ENCODE measurements at places on chromosomes 12 and 14. TPM values are rescaled to one million over a fixed set of nuclear protein-coding genes. Genes with fewer than 3 reads are reported as not detected.

DNA sequence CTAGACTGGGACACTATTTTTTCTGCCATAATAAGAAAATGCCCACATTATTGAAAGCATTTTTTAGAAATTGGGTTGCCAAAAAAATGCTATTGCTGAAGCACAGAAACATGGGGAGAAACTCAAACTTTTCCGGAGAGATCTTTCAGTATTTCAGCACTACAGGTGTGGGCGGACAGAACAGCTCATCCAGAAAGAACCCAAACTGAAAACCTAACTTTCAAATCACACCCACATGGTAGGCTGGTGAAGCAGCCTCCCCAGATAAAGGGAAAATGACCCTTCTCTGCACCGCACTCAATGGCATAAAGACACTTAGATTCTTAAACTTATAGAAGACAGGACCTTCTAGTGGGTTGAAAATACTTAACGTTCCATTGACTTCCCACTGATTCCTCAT, 62.3 kb upstream of the TMPO start:
- DNase-seq = no peak

DNA sequence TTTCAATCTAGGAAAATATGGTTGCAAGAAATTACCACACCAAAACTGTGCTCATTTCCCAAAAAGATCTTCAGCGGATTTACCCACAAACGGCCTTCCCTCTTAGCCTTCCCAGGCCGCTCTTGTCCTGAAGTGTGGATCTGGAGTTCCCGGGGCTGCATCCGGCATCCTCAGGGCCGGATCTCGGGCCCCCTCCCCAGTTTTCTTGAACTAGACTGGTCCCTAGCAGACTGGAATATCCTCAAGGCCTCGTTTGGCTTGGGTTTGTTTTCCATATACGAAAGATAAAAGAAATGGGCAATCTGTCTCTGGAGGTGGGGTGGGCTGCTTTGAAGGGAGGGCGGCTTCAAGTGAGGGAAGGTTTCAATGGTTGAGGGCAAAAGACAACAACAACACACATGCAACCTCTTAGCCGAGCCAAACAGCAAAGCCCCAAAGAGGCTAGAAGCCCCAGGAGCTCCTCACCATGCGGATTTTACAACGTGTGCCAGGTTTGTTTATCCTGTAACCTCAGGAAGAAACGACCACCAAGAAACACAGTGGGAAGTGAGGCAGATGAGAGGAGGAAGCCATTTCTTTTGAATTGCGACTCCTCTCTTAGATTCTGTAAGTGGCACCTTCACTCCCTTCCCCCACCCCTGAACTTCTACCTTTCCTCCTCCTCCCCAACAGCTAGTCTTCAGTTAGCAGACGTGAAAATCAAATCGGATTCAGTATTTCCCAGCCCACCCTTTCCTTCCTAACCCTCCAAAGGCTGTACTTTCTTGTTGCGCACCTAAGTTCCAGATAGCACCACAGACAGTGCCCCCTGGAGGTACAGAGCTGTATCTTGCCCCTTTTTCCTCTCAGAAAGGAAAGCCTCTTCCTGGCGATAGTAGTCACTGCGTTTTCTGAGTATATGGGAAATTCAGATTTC, 2.6 kb downstream of the MYF6 start:
- DNase-seq = peak; percentile 92

DNA sequence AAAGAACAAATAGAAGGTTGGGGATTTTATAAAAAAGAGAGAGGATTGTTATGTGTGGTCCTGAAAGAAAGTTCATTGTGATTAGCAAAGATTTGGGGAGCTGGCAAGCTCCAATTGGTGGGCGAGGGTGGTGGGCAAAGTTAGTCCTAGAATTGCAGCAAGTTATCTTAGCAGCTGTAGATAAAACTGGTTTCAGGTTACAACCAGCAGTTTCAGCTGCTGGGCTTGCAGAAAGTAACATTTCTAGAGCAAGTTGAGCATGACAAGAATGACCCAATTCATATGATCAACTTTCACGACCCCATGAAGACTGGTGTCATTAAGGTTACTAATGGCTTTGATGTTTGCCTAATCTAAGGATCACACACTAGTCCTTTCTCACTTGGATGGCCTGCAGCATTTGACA, 177.9 kb upstream of the NUDT4 start:
- no peak for DNase-seq

GRCh38 chr14:73725116-73726024, 11.2 kb upstream of the PNMA1 start:
- peak; percentile 44 for DNase-seq

DNA sequence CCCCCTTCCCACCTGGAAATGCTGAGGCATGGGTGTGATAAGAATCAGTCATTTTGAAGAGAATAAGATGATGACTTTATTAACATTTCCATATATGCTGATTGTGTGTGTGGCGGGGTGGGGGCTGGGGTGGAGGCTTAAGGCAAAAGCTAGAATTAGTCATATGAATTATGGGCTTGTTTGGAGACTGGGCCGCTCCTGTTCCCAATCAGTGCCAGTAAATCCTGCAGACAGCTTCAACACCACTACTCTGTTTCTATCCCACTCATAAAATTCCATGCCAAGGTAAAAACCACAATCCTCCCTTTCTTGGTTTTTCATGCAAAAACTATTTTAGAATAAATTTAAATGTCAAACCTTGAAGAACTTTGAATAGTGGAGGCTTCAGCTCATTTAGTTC, 29.9 kb upstream of the SLC38A2 start:
- DNase-seq = peak; percentile 56

GRCh38 chr12:127722611-127723010, 544.4 kb upstream of the TMEM132C start:
- DNase-seq = no peak

GRCh38 chr12:101021442-101021841, 188.6 kb downstream of the SLC5A8 start:
- DNase-seq = peak; percentile 6

Gene RPS6KL1
- 23.6 TPM for total RNA-seq

GRCh38 chr14:54001189-54001878, 44.7 kb upstream of the BMP4 start:
- DNase-seq = no peak

Gene LALBA
- total RNA-seq = not detected

DNA sequence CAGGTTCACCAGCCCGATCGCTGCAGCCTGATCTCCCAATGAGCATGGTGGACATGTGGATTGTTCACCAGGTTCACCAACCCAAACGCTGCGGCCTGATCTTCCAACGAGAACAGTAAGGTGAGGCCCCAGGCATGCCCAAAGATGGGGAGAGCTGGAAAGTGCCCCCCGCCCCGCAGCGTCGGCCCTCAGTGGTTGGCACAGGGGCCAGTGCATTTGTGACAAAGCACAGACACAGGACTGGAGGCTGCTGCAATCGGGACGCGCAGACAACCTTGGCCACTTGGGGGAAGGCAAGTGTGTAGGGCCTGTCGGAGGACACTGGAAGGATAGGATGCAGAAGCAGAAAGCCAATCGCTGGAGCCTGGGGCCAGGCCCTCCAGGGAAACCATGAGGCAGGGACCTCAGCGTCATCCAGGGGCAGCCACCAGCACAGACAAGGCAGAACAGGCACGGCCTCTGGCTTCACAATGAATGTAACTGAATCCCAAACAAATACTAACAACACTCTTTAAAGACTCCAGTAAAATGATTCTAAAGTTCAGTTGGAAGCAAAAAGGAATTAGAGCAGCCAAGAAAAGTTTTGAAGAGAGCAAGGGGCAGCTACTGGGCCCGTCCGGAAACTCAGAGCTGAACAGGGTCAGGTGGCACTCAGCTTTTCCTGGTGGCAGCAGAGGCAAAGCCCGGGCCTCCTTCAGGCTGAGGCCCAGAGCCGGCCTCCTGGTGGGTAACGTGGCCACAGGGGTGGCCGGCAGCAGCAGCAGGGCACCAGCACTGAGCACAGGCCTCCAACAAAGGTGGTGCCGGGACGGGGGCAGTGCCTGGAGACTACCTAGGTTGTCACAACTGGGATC, 13.3 kb downstream of the BRF1 start:
- no peak for DNase-seq

DNA sequence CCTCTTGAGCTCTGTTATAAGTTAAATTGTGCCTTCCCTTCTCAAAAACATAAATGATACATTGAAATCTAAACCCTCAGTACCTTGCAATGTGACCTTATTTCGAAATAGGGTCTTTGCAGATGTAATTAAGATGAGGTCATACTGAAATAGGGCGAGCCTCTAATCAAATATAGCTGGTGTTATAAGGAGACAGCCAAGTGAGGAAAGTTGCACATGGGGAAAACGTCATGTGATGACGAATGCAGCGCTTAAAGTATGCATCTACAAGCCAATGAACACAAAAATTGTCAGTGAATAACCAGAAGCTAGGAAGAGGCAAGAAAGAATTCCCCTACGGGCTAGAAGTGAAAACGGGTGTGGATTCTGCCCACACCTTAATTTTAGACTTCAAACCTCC, 305.2 kb upstream of the FOXG1 start:
- DNase-seq = no peak

- no peak for DNase-seq
These were observed 249.1 kb downstream of the AKAP6 start for GRCh38 chr14:32578181-32578580.

GRCh38 chr14:87935886-87936285, 57.1 kb downstream of the GALC start:
- DNase-seq = no peak

Gene SLC8B1
- total RNA-seq = 20.2 TPM

Data from myocyte (in vitro differentiated cells).